Prostate gland (tissue), 2 donors: ENCODE measurements at places on chromosomes 1 and 21. TPM values are rescaled to one million over a fixed set of nuclear protein-coding genes. Genes with fewer than 3 reads are reported as not detected.

- DNase-seq: no peak
These were observed 23.8 kb downstream of the ELF3 start for GRCh38 chr1:202034149-202034682.

- no peak for DNase-seq
These were observed 49.7 kb upstream of the GFI1 start for GRCh38 chr1:92536211-92536979.

GRCh38 chr1:87683196-87683956 lies 354.7 kb downstream of the LMO4 start:
- DNase-seq: no peak

DNA sequence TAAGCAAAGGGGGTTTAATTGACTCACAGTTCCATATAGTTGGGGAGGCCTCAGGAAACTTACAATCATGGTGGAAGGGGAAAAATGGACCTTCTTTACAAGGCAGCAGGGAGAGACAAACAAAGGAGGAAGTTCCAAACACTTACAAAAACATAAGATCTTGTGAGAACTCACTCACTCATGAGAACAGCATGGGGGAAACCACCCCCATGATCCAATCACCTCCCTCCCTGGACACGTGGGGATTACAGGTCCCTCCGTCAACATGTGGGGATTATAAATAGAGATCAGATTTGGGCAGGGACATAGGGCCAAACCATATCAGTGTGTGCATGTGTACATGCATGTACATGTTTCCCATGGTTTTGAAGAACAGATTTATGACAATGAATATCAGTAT lies 5.5 kb upstream of the SMG7 start:
- no peak for DNase-seq

DNA sequence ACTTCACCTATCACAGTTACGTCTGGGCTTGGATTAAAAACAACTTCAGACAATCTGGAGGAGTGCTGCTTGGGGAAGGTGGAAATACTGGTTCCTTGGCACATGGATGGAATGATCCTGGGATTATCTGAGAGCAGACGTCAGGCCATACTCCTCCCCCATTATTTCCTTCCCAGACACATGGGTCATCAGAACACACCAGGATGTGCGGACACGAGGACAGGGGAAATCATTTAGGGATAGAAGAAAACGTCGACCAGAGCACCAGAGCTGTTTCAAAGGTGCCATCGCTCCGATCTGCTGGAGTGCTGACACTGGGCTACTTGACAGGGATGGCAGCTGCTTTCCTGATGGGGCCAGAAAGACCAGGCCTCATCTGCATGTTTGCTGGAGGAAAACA lies 31.8 kb upstream of the ANGPTL7 start:
- no peak for DNase-seq

GRCh38 chr1:43239484-43239883 lies 30.3 kb upstream of the TMEM125 start:
- DNase-seq: no peak

- DNase-seq: no peak
These were observed 15.5 kb upstream of the MIIP start for GRCh38 chr1:12003762-12004161.

- DNase-seq: peak; percentile 94
These were observed 71.8 kb upstream of the MACF1 start for GRCh38 chr1:39132505-39133339.

DNA sequence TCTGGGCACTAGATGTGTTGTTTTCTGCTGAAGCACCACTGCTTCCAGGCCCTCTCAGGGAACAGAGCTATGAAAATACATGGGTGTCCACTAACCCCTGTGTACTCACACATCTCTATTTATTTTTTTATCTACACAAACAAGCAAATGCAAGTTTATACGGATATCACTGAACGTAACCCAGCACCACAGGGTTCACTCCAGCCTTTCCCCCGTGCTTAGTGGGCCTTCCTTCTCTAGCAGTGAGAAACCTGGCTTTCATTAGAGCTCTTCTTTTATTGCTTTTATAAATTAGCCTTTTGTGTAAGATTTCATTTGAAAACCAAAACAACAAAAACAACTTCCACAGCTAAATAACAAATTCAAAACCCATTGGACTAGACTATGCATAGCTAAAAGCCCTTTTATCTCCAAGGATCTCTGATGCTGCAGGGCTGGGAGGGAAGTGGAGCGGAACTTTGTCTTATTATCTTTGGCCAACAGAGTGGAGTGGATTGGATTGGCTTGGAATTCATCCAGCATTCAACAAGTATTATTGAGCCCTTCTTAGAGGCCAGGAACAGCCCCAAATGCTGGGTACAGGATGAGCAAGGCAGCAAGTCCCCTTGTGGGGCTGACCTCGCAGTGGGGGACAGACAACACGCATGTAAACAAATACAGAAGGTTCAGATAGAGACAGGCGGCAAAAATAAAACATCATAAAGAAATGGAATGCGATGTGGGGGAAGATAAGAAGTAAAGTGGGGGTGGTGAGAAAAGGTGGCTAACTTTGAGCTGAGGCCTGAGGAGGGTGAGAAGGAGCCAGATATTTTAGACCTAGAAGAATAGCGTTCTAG lies 371.8 kb upstream of the POU3F1 start:
- DNase-seq: no peak

DNA sequence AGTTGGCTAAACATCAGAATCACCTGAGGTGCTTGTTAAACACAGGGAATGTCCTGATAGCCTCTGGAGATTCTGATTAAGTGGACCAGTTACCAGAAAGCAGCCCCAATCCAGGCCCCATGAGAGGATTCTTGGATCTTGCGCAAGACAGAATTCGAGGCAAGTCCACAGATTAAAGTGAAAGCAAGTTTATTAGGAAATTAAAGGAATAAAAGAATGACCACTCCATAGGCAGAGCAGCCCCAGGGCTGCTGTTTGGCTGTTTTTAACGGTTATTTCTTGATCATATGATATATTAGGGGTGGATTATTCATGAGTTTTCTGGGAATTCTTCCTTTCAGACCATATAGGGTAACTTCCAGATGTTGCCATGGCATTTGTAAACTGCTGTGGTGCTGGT lies 176.2 kb downstream of the ROR1 start:
- no peak for DNase-seq

GRCh38 chr1:88768816-88769215 lies 84.7 kb downstream of the PKN2 start:
- DNase-seq: no peak

DNA sequence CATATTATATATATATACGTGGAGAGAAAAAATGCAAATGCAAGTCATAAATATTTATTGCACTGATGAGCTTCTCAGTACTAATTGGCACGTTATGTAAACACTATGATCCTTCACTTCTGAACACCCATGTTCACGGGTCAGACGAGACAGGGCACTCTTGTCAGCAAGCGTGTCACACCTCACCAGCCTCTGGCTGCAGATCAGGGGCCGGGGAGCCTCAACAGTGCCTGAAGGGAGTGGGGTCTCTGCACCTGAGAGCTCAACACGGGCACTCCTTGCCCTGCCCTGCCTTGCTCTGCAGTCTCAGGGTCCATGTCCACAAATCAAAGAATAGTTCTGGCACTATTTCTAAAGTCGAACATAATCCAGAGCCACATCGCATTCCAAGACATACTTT lies 409 bp upstream of the HIVEP3 start:
- no peak for DNase-seq

GRCh38 chr1:205064741-205065316 lies 19.4 kb downstream of the TMEM81 start:
- no peak for DNase-seq

MROH9 gene
- not detected for total RNA-seq

GSTM3 gene
- 103 TPM for total RNA-seq

PCP4L1 gene
- 10.1 TPM for total RNA-seq

IFI44L gene
- total RNA-seq: 7.4 TPM
